HCT116 (cell line): ENCODE measurements at places on chromosomes 13 and 19.

DNA sequence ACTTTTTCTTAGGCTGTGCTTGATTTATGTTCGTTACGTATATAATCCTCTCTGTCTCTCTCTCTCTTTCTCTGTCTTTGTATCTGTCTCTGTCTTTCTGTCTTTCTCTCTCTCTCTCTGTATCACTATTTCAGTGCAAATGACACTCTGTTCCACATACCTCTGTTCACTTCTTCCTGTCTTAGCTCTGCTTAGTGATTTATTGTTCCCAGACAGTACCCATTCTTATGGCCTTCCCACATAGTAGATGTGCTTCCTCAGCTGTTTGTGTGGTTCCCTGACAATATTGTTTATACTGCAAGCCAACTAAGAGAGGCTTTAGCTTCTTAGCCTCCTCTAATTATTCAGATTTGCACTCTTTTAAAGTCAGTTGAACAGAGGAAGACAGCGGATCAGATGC is 1244.2 kb downstream of the DIAPH3 start:
- no peaks in the 10 kb centered on the region for H3K36me3 ChIP-seq
- H3K4me3 ChIP-seq = no peak overlapping the region
- H3K27ac ChIP-seq = no peak overlapping the region

DNA sequence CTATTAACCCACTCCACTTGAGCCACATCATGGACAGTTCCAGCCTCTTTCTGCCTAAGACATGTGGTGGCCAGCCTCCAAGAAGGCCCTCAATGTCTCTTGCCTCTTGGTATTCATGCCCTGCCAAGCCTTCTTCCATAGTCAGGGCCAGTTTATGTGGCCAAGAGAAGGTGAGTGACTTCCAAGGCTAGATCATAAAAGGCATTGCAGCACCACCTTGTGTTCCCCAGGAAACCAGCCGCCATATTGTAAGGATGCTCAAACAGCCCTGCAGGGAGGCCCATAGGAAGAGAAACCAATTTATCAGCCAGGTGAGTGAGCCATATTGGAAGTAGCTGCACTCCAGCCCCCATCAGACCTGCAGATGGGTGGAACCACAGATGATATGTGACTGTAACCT is 12.3 kb upstream of the DNMT1 start:
- no peaks in the 10 kb centered on the region for H3K36me3 ChIP-seq
- H3K27ac ChIP-seq = peak overlapping the region; percentile 43; the same call in 1 of the 2 replicates
- H3K27me3 ChIP-seq = no peaks in the 10 kb centered on the region
- peaks cover 33% of the 10 kb centered on the region for H3K4me1 ChIP-seq
- no peak overlapping the region for H3K4me3 ChIP-seq

DNA sequence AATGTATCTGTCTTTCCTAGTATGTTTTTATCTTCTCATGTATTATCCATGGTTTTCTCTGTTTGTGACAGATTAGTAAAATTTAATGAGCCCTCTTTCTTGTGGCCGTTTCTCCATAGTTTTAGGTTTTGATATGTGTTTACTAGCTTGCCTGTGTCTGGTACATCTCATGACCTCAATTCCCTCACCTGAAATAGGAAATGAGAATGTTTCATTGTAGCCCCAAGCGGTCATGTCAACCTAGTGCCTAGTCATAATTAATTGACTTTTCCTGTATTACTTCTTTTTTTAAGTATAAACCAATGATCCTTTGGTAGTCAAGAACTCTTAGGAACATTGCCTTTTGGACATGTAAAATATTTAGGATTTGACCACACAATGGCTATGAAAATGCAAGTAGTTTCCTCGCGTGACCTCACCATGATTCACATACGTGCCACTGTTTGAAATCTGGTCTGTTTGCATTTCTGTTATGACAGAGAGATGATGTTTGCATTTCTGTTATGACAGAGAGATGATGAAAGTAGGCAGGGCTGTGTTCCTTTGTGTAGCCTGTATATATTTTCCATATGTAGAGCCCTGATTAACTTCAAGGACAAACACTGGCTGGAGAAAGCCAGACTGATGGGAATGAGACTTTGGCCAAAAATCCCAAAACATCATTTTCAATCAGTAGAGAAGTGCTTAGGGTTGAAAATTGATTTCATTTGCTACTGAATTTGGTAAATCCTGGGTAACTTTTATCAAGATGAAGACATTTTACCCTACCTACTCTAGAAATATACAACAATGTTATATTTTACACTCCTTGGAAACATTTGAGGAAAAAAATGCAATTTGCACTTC is 104.8 kb downstream of the TNFRSF19 start:
- H3K4me3 ChIP-seq = no peak overlapping the region
- H3K27me3 ChIP-seq = peaks cover 20% of the 10 kb centered on the region; the same call in 1 of the 2 replicates
- H3K27ac ChIP-seq = no peak overlapping the region
- H3K36me3 ChIP-seq = no peaks in the 10 kb centered on the region
- no peak for DNase-seq

GRCh38 chr19:38360351-38360750 is 14.0 kb upstream of the PSMD8 start:
- no peak overlapping the region for H3K4me3 ChIP-seq
- peaks cover 11% of the 10 kb centered on the region; the same call in 1 of the 2 replicates for H3K27me3 ChIP-seq
- no peaks in the 10 kb centered on the region for H3K36me3 ChIP-seq

GRCh38 chr19:42831221-42832019 is 48.1 kb downstream of the PSG1 start:
- H3K27me3 ChIP-seq = no peaks in the 10 kb centered on the region
- no peak overlapping the region for H3K4me3 ChIP-seq
- peaks cover 31% of the 10 kb centered on the region for H3K4me1 ChIP-seq
- H3K36me3 ChIP-seq = no peaks in the 10 kb centered on the region

- H3K4me1 ChIP-seq = peaks cover 29% of the 10 kb centered on the region
- H3K27me3 ChIP-seq = no peaks in the 10 kb centered on the region
- no peak for DNase-seq
- H3K4me3 ChIP-seq = no peak overlapping the region
Observed at GRCh38 chr19:18674616-18675015, 8.9 kb upstream of the CRTC1 start.
